ENCODE measurements at places on chromosomes 7 and 10. TPM values are rescaled to one million over a fixed set of nuclear protein-coding genes. Genes with fewer than 3 reads are reported as not detected.

Gene PLEKHS1
- total RNA-seq = not detected

Gene POLR1F
- 27.8 TPM for total RNA-seq

Gene VAX1
- not detected for total RNA-seq

Gene CPED1
- total RNA-seq = not detected

Gene TACC2
- not detected for total RNA-seq

Gene IFIT3
- 20.4 TPM for total RNA-seq

Gene LBX1
- not detected for total RNA-seq

Gene ITGB8
- total RNA-seq = not detected

GRCh38 chr10:99435986-99436638, 5.7 kb upstream of the GOT1 start:
- no peak for DNase-seq
- no peak overlapping the region for H3K4me3 ChIP-seq
- no peaks in the 10 kb centered on the region for H3K27me3 ChIP-seq
- no peak overlapping the region for H3K27ac ChIP-seq
- H3K4me1 ChIP-seq = peaks cover 17% of the 10 kb centered on the region

DNA sequence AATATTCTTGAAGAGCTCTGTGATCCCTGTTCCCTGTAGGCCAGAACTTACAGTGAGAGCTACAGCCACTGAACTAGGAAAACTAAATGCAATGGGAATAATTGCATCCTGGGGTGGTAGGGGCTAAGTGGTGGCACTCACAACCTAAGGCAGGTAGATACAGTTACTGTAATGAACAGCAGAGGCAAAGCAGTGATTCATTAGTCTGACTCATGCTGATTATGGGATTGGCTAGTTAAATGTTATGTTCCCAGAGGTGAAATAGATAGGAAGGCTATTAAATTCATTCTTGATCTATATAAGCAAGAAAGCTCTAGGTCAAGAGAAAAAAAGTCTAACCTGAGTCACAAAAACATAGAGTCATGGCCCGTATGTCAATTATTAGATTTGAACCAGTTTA, 173.1 kb upstream of the MALRD1 start:
- H3K4me3 ChIP-seq = no peak overlapping the region
- H3K27me3 ChIP-seq = no peaks in the 10 kb centered on the region
- H3K36me3 ChIP-seq = no peaks in the 10 kb centered on the region
- H3K4me1 ChIP-seq = no peaks in the 10 kb centered on the region
- no peak overlapping the region for H3K27ac ChIP-seq

DNA sequence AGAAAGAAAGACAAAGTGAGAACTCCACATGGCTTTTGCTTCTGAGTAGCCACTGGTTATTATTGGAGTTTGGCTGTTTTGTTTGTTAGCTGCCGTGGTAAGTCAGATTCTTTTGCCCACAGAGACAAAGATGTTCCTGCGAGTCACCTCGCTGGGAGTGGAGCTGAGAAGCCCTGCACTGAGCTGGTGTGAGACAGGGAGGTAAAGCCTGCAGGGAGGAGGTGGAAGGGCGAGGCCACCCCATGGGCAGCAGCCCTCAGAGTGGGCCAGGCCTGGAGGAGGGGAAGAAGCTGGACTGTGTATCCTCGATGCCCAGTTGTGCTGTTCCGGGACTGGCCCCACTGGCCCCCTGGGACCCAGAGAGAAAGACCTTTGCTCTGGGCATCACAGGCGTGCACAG, 14.3 kb upstream of the NOM1 start:
- no peaks in the 10 kb centered on the region for H3K36me3 ChIP-seq
- no peak overlapping the region for H3K4me3 ChIP-seq

DNA sequence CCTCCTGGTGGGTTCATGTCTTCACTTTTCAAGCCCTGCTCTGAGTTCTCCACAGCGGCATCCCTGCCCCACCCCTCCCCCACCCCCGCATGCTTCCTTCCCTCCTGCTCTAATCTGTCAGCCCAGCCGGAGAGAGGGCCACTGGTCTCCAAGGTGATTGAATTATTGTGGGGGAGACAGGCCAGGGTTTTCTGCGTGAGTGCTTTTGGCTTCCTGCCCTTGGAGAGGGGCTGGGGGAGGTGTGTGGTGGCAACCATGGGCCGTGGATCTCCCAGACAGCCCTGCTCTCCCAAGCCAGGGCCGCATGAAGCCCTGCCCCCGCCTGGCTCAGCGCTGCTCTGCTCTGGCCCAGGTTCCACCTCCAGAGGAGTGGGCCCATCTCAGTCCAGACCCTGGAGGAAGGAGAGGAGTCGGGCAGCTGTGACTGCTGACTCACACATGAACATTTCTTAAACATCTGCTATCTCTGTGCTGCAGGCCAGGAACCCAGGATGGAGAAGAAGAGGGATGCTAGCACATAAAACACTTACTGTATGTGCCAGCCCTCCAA, 109.9 kb downstream of the ZMIZ1 start:
- no peak for DNase-seq
- H3K4me1 ChIP-seq = no peaks in the 10 kb centered on the region
- H3K27me3 ChIP-seq = no peaks in the 10 kb centered on the region

GRCh38 chr7:25314731-25315267, 86.5 kb upstream of the NPVF start:
- no peaks in the 10 kb centered on the region for H3K4me1 ChIP-seq
- H3K27me3 ChIP-seq = no peaks in the 10 kb centered on the region
- DNase-seq = no peak
- no peaks in the 10 kb centered on the region for H3K36me3 ChIP-seq
- H3K27ac ChIP-seq = no peak overlapping the region

GRCh38 chr7:5217396-5217795, 27.4 kb downstream of the WIPI2 start:
- no peak overlapping the region for H3K27ac ChIP-seq
- no peak overlapping the region for H3K4me3 ChIP-seq
- H3K4me1 ChIP-seq = no peaks in the 10 kb centered on the region
- peaks cover 22% of the 10 kb centered on the region for H3K36me3 ChIP-seq

DNA sequence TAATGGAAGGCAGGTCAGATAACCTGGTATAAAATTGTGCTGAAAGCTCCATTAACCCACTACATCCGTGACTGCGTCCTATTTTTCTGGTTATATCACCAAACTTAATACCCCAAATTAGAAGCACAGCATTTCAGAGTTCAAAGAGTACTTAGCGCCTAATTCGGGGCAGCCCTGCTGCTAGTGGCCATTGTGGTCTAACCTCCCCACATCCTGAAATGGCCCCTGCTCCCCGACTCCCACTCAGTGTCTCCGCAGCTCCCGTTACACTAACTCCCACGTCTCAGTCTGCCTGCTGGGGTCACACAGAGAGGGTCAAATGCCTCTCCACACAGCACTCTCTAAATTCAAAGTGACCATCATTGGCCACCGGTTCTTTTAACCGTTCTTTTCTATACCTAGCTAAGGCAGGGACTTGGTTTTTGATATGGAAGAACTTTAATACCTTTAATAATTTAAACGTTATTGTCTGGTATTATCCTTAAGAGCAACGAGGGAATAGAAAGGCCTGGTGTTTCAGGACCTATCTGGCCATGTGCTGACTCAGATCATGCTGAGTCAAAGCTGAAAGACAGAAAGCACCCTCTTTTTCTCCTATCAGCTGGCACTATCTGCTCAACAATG, 117.1 kb downstream of the KMT2E start:
- no peaks in the 10 kb centered on the region for H3K27me3 ChIP-seq
- peaks cover 44% of the 10 kb centered on the region for H3K4me1 ChIP-seq
- H3K36me3 ChIP-seq = peaks cover 11% of the 10 kb centered on the region
- H3K27ac ChIP-seq = peak overlapping the region; percentile 46
- no peak overlapping the region for H3K4me3 ChIP-seq
- DNase-seq = peak; percentile 25

- no peaks in the 10 kb centered on the region for H3K27me3 ChIP-seq
- no peak overlapping the region for H3K4me3 ChIP-seq
- DNase-seq = no peak
- no peak overlapping the region for H3K27ac ChIP-seq
- H3K36me3 ChIP-seq = no peaks in the 10 kb centered on the region
- no peaks in the 10 kb centered on the region for H3K4me1 ChIP-seq
Observed at GRCh38 chr10:19003341-19003740, 45.3 kb upstream of the MALRD1 start.

GRCh38 chr10:6091630-6092029, 2.8 kb downstream of the RBM17 start:
- H3K27ac ChIP-seq = peak overlapping the region; percentile 72
- peak; percentile 64 for DNase-seq
- H3K4me3 ChIP-seq = peak overlapping the region; percentile 84
- peaks cover 68% of the 10 kb centered on the region for H3K4me1 ChIP-seq

GRCh38 chr10:119409906-119410305, 132.6 kb downstream of the RGS10 start:
- DNase-seq = no peak
- no peaks in the 10 kb centered on the region for H3K4me1 ChIP-seq
- H3K27ac ChIP-seq = no peak overlapping the region
- no peaks in the 10 kb centered on the region for H3K27me3 ChIP-seq
- peaks cover 1% of the 10 kb centered on the region for H3K36me3 ChIP-seq

DNA sequence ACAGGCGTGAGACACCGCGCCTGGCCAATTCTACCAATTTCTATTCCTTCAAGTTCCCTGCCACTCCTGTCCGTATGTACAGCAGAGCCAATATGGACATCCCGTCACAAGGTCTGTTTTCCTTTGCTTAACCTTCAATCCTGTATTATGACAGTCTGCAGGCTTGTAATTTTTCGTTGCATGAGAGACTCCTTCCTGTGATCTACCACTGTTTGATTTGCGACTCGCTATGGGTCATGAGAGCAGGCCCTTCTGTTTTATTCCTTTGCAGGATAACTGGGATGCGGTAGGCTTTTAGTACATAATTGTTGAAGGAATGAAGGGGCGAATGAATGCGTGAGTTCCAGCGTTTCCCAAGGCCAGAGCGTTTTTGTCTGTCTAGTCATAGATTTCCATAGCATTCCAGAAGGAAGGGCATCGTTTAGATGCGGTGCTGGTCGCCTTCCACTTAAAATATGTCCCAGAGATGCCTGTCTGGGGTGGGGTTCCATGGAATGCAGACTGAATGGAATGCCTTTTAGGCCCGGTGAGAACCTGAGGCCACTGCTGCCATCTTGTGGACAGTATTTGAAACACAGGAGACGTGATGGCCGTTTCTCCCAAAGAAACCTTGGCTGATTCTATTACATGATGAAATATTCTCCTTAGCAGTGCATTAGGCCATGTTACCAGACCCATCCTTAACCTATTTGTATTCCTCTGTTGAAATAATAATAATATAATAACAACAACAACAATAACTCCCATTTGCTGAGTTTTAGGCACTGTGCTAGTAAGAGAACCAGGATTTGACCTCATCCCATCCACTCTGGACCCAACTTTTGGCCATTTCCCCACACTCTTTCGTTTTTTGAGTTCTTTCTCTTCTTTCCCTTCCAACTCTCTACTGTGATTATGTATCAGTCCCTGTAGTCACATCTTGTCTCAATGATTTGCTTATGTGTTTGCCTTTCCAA, 193.2 kb downstream of the MYOF start:
- no peaks in the 10 kb centered on the region for H3K27me3 ChIP-seq
- no peak overlapping the region for H3K4me3 ChIP-seq
- no peaks in the 10 kb centered on the region for H3K36me3 ChIP-seq
- H3K27ac ChIP-seq = no peak overlapping the region
- peak; percentile 66 for DNase-seq

DNA sequence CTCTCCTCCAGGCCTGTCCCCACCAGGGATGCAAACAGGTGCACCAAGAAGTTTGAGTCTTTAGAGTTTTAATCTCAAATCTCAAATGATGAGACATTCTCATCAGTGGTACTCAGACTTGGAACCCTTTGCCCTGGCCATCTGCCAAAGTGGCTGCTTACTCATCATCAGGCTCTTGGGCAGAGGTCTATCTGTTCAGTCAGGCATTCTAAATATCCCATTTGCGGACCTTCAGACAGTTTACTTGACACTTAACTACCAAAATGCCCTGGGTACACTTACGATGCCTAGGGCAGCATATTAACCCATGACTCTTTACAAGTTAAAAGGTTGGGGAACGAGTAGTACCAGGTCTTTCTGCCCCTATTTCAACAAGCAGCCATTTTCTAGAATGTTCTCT, 61.2 kb upstream of the YAE1 start:
- no peak overlapping the region for H3K27ac ChIP-seq
- H3K4me3 ChIP-seq = no peak overlapping the region
- peaks cover 18% of the 10 kb centered on the region for H3K4me1 ChIP-seq
- peaks cover 3% of the 10 kb centered on the region for H3K27me3 ChIP-seq
- peak; percentile 39 for DNase-seq
- no peaks in the 10 kb centered on the region for H3K36me3 ChIP-seq

- no peak overlapping the region for H3K27ac ChIP-seq
- DNase-seq = no peak
- H3K36me3 ChIP-seq = no peaks in the 10 kb centered on the region
- H3K4me3 ChIP-seq = no peak overlapping the region
Observed at GRCh38 chr7:134941952-134942351, 44.4 kb upstream of the AGBL3 start.

GRCh38 chr7:128069373-128070364, 38.4 kb upstream of the LRRC4 start:
- H3K27me3 ChIP-seq = no peaks in the 10 kb centered on the region
- peaks cover 4% of the 10 kb centered on the region for H3K36me3 ChIP-seq
- DNase-seq = no peak
- H3K4me3 ChIP-seq = no peak overlapping the region
- peaks cover 31% of the 10 kb centered on the region for H3K4me1 ChIP-seq

DNA sequence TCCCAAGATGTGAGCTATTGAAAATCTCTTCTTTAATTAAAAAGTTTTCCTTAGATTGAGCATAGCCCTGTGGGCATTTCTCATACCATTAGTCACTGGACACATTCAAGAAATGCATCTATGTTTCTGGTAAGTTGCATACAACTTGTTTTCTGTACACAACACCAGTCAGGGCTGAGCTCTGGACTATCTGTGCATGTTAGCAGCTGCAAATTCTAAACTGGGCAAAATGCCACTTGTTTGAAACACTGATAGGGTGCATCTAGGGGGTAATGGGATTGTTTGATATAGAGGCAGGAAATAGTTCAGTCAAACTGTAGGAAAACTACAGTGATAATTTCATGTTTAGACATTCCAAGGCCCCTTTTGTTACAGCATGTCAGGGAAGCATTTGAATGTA, 145.6 kb upstream of the NPY start:
- no peak overlapping the region for H3K27ac ChIP-seq
- H3K4me3 ChIP-seq = no peak overlapping the region
- DNase-seq = no peak
- peaks cover 16% of the 10 kb centered on the region for H3K27me3 ChIP-seq
